PC-3 (cell line): ENCODE measurements at places on chromosomes 6 and 20. TPM values are rescaled to one million over a fixed set of nuclear protein-coding genes. Genes with fewer than 3 reads are reported as not detected.

- H3K27me3 ChIP-seq, result no peaks in the 10 kb centered on the region
- H3K4me3 ChIP-seq, result no peak overlapping the region
- no peak for DNase-seq
- H3K36me3 ChIP-seq, result no peaks in the 10 kb centered on the region
- no peak overlapping the region for H3K27ac ChIP-seq
- H3K4me1 ChIP-seq, result no peaks in the 10 kb centered on the region
These were observed 576.6 kb upstream of the FLRT3 start for GRCh38 chr20:14913896-14914620.

Gene EYS
- 0.07 TPM in 1 of 2 replicates, not detected in the other for total RNA-seq

Gene SLC25A27
- total RNA-seq, result 3.8 and 13.6 TPM in 2 replicates

- no peak overlapping the region for H3K4me3 ChIP-seq
- H3K27ac ChIP-seq, result no peak overlapping the region
- no peaks in the 10 kb centered on the region for H3K36me3 ChIP-seq
- no peak for DNase-seq
- no peaks in the 10 kb centered on the region for H3K4me1 ChIP-seq
These were observed 43.7 kb upstream of the ADTRP start for GRCh38 chr6:11822346-11822745.

Gene HMGN3
- 101 and 113 TPM in 2 replicates for total RNA-seq

GRCh38 chr20:30610029-30610693 lies 647.3 kb upstream of the DEFB115 start:
- no peaks in the 10 kb centered on the region for H3K4me1 ChIP-seq
- no peak overlapping the region for H3K27ac ChIP-seq
- no peaks in the 10 kb centered on the region for H3K27me3 ChIP-seq
- H3K4me3 ChIP-seq, result no peak overlapping the region
- H3K36me3 ChIP-seq, result no peaks in the 10 kb centered on the region
- no peak for DNase-seq

DNA sequence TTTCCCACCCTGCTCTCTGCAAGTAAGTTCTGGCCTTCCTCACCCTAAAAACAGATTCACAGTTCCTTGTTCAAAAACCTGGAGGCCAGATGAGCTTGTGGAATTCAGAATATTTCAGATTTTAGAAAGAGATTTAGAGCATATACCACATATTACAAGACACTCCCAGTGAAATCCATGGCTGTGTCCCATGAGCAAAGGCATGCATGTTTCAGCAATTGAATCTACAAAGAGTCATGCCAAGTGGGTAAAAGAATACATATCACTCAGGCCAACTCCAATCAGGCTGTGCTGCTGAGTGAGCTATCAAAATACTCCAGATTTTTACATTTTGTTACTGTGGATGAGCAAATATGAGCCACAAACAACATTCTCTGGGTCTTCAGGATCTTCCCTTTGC lies 10.2 kb upstream of the NEDD9 start:
- no peak overlapping the region for H3K27ac ChIP-seq
- no peak overlapping the region for H3K4me3 ChIP-seq
- H3K36me3 ChIP-seq, result no peaks in the 10 kb centered on the region
- H3K27me3 ChIP-seq, result no peaks in the 10 kb centered on the region

- H3K27me3 ChIP-seq, result no peaks in the 10 kb centered on the region
- no peak overlapping the region for H3K27ac ChIP-seq
- H3K4me1 ChIP-seq, result no peaks in the 10 kb centered on the region
- no peak for DNase-seq
These were observed 443.3 kb downstream of the EPM2A start for GRCh38 chr6:145292066-145292465.

Gene SLC22A3
- total RNA-seq, result 0.47 and 0.92 TPM in 2 replicates

Gene CFB
- 0.86 TPM in 1 of 2 replicates, not detected in the other for total RNA-seq

Gene SSR1
- total RNA-seq, result 65.2 and 67.2 TPM in 2 replicates

- H3K27ac ChIP-seq, result no peak overlapping the region
- H3K27me3 ChIP-seq, result no peaks in the 10 kb centered on the region
- no peaks in the 10 kb centered on the region for H3K36me3 ChIP-seq
- peak overlapping the region; percentile 86 for H3K4me3 ChIP-seq
- DNase-seq, result peak; percentile 36
- peaks cover 49% of the 10 kb centered on the region for H3K4me1 ChIP-seq
These were observed 2.4 kb downstream of the KIF13A start for GRCh38 chr6:17984812-17985670.

GRCh38 chr6:22972771-22973170 lies 403.4 kb downstream of the HDGFL1 start:
- no peaks in the 10 kb centered on the region for H3K36me3 ChIP-seq
- no peaks in the 10 kb centered on the region for H3K4me1 ChIP-seq
- H3K27me3 ChIP-seq, result no peaks in the 10 kb centered on the region
- no peak for DNase-seq
- H3K27ac ChIP-seq, result no peak overlapping the region

- peaks cover 19% of the 10 kb centered on the region for H3K4me1 ChIP-seq
- no peak overlapping the region for H3K27ac ChIP-seq
- DNase-seq, result no peak
- no peaks in the 10 kb centered on the region for H3K36me3 ChIP-seq
- H3K27me3 ChIP-seq, result no peaks in the 10 kb centered on the region
These were observed 79.9 kb upstream of the CCDC167 start for GRCh38 chr6:37579444-37580067.

GRCh38 chr6:40845553-40845952 lies 193.5 kb downstream of the UNC5CL start:
- H3K27me3 ChIP-seq, result peaks cover 43% of the 10 kb centered on the region
- no peaks in the 10 kb centered on the region for H3K36me3 ChIP-seq
- no peak overlapping the region for H3K4me3 ChIP-seq
- peak; percentile 69 for DNase-seq

DNA sequence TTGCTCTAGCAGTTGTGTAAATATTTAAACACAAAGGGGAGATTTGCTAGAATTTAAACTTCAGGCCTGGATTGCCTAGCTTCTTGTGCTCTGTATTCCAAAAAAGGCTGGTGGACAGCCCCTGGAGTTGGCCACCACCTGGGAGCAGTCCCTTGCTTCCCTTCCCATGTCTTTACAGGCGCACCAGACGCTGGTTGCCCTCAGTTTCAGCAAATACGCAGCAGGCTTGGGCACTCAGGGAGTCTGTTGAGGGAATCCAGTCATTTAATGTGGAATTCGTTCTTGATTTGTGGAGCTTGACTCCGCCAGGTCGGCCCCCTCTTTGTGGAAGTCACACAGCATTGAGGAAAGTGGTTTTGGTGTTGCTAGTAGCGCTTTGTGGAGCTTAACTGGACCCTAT lies 156.8 kb downstream of the DTNBP1 start:
- peaks cover 3% of the 10 kb centered on the region; the same call in 1 of the 2 replicates for H3K36me3 ChIP-seq
- DNase-seq, result no peak
- H3K27me3 ChIP-seq, result no peaks in the 10 kb centered on the region
- H3K4me3 ChIP-seq, result no peak overlapping the region
- H3K27ac ChIP-seq, result no peak overlapping the region
